Activated CD4-positive, alpha-beta memory T cell treated with anti-CD3 and anti-CD28 coated beads, Interleukin-2, amount 10 ng/mL, durations not matched to agents 7 days and 5 days (primary cell): ENCODE measurements at places on chromosomes 5 and 9.

DNA sequence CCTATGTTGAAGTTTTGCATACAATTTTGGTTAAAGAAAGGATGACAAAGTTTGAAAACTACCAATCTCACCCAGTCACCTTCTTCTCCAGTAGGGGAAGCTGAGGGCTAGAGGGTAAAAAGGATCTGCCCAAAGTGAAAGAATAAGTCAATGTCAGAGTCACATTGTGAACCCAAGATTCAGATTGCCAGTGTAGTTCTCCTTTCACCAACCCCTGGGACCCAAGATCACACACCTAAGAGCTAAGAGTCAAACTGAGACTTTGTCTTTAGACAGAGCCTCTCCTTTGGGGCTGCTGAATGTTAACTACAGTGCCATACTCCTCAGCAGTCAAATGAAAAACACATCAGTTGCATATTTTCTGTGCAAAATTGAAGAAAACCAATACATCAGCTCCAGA, 210.6 kb downstream of the ATP10B start:
- DNase-seq = no peak

GRCh38 chr5:9507974-9508373, 37.9 kb downstream of the SEMA5A start:
- no peak for DNase-seq

- no peak for DNase-seq
These were observed 170.2 kb upstream of the CD180 start for GRCh38 chr5:67366691-67367395.

GRCh38 chr9:75451505-75451904, 363.2 kb downstream of the OSTF1 start:
- no peak for DNase-seq

DNA sequence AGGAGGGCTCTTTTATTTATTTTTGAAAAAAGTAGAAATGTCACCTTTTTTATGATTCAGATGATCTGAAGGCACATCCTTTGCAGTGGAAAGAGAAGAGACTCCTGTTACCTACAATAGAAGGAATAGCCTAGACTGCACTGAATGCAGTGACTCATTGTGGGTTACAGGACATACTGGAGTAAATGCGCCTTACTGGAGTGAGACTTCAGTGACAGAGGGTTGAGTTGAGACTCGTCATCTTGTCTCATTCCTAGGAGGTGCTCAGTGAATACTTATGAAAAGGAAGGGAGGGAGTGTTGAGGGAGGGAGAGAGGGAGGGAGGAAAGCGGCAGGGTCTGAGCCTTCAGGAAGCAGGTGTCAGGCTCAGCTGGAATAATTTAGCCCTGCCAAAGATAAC, 25.2 kb downstream of the ANKRA2 start:
- DNase-seq = no peak

- no peak for DNase-seq
These were observed 83.1 kb upstream of the PLPP6 start for GRCh38 chr9:4579001-4579400.

GRCh38 chr5:82662340-82662739, 384.2 kb upstream of the RPS23 start:
- no peak for DNase-seq

DNA sequence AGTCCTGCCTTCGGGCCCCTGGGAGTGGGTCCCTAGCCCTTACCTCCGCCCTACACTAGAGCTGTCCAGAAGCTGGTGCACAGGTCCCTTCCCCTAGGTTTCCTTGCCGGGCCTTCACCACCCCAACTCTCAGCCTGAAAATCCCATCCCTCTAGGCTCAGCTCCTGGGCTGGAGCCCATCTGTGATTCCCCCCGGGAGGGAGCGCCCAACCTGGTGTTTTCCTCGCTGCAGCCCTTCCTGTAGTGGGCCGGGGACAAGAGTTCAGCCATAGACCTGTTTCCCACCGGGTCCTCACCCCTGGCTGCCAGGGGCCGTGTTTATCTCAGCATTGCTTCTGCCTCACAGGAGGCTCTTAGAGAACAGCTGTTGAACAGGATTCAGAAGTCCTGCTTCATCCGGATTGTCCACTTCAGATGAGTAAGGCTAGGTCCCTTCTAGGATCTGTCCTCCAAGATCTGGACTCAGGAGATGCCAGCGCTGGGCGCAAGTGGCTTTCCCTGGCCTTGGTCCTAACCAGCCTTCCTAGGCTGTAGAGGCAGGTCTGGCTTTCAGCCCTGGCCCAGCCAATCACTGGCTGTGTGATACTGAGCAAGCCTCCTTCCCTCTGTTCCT, 965 bp downstream of the GLIPR2 start:
- no peak for DNase-seq

DNA sequence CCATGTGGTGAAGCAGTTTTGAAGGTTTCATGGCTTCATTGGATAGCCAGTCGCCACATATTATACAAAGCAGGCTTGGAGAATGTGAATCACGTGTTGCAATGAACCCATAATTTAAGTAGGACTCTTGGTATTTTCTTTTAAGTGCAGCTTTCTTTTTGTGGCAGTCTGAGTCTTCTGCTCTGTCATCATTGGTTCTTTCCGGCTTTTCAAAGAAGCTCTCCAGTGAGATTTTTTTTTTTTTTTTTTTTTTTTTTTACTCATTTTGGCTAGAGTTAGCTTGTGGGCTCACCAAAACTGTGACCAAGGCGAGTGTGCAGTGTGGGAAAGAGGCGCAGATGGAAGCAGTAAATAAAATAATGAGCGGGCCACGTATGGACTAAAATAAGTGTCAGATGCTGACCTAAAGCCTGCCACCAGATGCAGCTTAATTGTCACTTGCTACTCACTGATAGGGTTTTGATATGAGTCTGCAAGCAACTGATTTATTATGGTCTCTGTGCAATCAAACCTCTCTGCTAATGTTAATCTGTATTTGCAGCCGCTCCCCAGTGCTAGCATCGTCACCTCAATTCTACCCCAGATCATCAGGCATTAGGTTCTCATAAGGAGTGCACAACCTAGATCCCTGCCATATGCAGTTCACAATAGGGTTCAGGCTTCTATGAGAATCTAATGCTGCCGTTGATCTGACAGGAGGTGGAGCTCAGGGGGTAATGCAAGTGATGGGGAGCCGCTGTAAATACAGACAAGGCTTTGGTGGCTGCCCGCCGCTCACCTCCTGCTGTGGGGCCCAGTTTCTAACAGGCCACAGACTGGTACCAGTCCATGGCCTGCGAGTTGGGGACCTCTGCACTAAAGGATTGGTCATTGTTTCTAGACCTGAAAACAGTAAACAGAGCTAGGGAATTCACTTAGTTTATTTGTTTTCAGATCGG, 45.5 kb upstream of the LARP1 start:
- DNase-seq = no peak

- no peak for DNase-seq
These were observed 95.5 kb upstream of the RAPGEF1 start for GRCh38 chr9:131835151-131835910.

GRCh38 chr5:93886917-93887361, 145.5 kb upstream of the POU5F2 start:
- no peak for DNase-seq

DNA sequence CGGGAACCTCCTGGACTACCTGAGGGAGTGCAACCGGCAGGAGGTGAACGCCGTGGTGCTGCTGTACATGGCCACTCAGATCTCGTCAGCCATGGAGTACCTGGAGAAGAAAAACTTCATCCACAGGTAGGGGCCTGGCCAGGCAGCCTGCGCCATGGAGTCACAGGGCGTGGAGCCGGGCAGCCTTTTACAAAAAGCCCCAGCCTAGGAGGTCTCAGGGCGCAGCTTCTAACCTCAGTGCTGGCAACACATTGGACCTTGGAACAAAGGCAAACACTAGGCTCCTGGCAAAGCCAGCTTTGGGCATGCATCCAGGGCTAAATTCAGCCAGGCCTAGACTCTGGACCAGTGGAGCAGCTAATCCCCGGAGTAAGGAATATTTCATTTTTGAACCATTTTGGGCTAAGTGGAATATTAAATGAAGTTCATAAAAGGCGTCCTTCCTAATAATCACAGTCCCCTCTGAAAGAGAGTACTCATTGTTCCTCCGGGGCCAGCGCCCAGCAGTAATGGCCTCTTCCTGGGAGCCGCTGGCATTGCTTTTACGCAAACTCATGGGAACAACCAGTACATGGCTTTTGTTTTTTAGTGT, 23.6 kb downstream of the QRFP start:
- DNase-seq = no peak

DNA sequence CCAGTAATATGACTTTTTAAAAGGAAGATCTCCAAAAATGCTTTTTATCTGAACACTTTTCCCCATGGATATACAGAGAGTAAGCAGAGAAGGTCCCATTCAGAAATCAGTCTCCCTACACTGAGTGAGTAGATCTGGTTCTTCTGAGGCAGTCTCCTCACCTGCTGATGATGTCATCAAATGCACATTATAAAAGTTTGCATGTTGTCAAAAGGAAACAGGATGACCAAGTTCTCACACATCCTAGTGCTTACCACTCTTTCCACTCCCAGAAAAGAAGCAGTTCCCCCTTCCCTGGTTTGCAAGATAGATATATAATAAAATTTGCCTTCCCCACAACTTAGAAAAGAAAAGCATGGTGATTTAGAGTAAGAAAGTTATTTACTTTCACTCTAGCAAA, 180.5 kb downstream of the RAB3C start:
- no peak for DNase-seq
